GM04504 (cell line): ENCODE measurements at places on chromosomes 16 and 17.

DNA sequence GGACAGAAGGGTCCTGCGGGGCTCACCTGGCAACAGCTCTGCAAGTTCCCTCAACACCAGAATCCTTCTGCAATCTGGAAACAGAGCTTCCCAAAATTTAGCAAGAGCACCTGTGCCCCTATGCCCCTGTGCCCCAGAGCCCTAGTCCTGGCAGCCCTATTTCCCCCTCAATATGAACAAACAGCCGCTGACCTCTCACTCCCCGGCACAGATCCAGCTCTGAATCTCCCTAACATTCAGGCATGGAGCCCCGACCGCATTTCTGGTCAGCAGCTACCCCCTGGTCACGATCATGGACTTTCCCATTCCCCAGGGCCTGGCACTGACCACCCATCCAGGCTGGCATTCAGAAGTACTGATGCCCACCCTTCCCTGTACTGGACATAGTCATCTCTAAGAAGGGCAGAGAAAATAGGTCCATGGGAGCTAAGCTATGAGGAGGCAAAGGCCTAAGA is 110.8 kb upstream of the SMURF2 start:
- DNase-seq = no peak

DNA sequence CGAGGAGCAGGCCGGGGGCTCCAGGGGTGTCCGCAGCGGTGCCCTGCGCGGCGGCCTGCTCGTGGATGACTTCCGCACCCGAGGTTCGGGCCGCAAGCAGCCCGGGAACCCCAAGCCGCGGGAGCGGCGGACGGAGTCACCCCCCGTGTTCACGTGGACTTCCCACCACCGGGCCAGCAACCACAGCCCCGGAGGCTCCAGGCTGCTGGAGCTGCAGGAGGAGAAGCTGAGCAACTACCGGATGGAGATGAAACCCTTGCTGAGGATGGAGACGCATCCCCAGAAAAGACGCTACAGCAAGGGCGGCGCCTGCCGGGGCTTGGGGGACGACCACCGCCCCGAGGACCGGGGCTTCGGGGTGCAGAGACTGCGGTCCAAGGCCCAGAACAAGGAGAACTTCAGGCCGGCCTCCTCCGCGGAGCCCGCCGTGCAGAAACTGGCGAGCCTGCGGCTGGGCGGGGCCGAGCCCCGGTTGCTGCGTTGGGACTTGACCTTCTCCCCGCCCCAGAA is 75.8 kb downstream of the KLHDC4 start:
- no peak for DNase-seq

DNA sequence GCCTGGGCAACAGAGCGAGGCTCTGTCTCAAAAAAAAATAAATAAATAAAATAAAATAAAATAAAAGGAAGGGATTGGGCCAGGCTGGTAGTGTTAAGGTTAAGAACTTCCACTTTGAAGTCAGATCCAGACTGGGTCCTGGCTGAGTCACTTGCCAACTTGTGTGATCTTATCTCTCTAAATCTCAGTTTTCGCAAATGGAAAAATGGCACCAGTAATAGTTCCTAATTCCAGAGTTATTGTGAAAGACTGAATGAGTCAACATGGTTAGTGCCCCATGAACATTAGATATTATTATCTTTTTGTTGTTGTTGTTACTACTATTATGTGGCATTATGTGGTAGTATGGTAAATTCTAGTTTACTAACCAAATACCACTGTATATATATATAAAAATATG is 188.0 kb upstream of the AXIN2 start:
- DNase-seq = no peak

DNA sequence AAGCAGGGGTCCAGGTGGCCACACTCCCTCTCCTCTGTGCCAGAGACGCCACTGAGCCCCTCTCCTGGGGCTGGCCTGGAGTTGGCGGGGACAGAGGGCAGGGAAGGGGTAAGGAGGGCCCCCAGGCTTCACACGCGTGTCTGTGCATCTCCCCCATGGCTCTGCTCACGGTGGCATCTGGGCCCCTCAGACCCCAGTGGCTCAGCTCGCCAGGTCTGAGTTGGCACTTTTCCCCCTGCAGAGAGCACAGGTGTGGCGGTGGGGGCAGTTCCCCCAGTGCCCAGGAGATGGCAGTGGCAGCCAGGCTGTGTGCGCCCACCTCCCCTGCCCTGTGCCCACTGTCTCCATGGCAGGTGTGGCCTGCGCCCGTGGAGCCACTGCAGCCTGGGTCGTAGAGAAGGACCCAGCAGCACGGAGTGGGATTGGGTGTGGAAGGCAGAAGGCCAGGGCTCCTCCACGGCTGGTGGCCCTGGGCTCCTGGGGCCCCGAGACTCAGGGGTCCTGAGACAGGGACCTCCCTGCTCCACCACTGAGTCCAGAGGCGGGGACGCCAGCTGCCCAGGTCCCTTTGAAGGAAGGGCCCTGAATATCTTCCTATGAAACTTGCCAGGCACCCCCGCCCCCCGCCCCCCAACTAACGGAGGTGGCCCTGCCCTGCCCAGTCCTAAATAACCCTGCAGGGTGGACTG is 4.3 kb upstream of the APRT start:
- no peak for DNase-seq

GRCh38 chr17:7204828-7205461 is 14.7 kb downstream of the DLG4 start:
- DNase-seq = peak; percentile 24

GRCh38 chr17:76485569-76485968 is 15.7 kb downstream of the RHBDF2 start:
- DNase-seq = no peak

DNA sequence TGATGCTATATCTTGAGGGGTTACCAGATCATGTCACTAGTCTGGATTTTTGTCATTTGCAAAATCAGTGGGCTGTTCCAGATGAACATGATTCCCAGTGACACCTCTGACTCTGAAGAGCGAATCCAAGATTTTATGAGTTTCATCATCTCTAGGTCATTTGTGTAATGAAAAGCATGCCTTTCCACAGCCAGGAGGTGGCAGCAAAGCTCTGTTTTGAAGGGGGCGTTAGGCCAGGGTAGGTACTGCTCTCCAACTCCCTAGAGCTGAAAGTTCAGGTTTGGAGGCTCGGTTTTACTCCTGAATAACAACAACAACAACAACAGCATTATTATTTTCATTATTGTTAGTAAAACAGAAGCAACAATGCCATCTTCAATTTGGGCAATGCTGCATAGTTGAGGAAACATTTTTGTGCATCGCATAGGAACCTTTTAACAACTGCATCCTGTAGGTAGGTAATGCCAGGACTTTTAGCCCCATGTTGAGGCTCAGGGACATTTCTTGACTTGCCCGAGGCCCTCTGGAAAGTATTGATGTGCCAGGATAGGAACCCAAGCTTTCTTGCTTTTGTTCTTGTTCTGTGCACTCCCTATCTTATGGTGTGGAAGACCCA is 77.0 kb downstream of the MYH13 start:
- DNase-seq = peak; percentile 54

- DNase-seq = no peak
Observed at GRCh38 chr17:55743103-55743679, 7.7 kb upstream of the PCTP start.

- DNase-seq = peak; percentile 38
Observed at GRCh38 chr17:78748730-78749317, 33.2 kb downstream of the CYTH1 start.

DNA sequence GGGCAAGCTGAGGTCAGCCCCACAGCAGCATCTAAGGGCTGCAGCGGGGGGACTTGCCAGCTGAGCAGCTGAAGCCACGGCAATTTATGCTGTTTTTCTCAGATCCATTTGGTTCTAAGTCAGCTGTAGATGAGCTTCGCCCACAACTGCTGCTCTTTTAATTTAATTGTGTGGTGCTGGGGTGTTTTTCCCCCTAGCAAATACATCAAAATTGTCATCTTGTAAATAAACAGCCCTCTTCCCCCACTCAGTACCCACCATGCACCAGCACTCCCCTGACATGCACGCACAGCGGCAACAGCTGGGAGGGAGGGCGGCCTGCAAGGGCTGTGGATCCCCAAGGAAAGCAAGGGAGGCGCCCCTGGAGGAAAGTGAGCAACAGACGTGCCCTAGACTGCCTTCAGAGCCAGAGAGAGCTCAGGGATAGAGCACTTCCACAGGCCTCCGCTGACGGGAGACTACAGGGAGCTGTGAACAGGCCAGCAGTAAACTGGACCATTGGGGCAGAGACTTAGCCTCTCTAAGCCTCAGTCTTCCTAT is 149.5 kb downstream of the TMEM132E start:
- no peak for DNase-seq

DNA sequence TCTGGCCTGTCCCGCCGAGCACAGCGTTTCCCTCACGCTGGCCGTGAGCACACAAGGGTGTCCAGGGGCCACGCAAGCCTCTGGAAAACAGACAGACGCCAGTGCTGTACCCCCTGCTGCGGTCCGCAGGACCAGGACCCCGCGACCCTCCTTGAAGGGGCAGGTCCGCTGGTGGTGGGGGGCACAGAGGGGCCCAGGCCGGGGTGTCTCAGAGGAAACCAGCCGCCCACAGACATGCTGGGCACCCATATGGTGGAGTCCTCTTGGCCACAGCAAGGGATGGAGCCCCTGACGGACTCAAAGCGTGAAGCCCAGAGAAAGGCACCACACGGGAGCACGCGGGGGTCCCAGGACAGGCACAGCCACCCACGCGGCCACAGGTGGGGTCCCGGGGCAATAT is 34.4 kb downstream of the METRNL start:
- DNase-seq = no peak

GRCh38 chr17:10657879-10658278 is 770 bp upstream of the MYH3 start:
- no peak for DNase-seq

- no peak for DNase-seq
Observed at GRCh38 chr17:76677406-76677805, 33.4 kb downstream of the MXRA7 start.

GRCh38 chr16:57600048-57600835 is 28.2 kb upstream of the ADGRG1 start:
- no peak for DNase-seq

DNA sequence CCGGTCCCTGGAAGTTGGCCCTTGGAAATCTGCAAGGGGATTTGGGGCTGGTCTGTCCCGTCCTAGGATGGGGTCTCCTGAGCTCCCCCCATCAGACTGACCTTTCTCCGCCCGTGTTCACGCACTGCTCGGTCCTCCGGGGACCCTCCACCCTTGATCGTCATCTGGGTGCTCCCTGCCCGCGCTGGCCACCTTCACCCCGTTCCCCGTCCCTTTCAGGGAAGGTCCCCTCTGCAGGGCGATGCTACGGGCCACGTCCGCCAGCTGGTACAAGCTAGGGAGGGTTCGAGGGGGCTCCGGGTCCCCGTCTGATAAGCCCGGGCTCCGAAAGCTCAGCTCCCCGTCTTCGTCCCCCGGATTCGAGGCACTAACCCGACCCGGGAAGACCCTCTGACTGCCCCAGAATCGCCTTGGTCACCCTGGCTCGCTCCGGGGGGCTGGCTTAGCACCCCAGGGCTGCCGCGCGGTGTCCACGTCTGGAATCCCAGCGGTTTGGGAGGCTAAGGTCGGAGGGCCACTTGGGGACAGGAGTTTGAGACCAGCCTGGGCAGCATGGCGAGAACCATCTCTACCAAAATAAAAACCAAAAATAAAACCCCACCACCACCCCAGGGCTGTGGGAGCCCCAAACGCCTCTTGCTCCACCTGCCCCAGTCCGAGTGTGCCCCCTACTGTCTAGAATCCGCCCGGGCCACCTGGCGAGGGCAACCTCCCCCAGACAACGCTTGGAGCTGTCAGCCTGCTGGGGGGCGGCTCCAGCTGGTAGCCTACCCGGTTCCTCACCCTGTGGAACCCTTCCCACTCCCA is 1.1 kb upstream of the SLC43A2 start:
- DNase-seq = peak; percentile 16

- no peak for DNase-seq
Observed at GRCh38 chr16:57785924-57786323, 16.4 kb downstream of the KIFC3 start.
